ENCODE measurements at places on chromosomes 12 and 14.

- DNase-seq = no peak
These were observed 124.1 kb upstream of the RBM19 start for GRCh38 chr12:114090211-114090610.

- DNase-seq = no peak
These were observed 7.8 kb downstream of the ZFP36L1 start for GRCh38 chr14:68784978-68785533.

GRCh38 chr12:80709811-80710726, 2.6 kb downstream of the MYF6 start:
- DNase-seq = no peak

- no peak for DNase-seq
These were observed 28.2 kb upstream of the PEX5 start for GRCh38 chr12:7161327-7161726.

- no peak for DNase-seq
These were observed 427.5 kb upstream of the MIS18BP1 start for GRCh38 chr14:45680531-45680930.

DNA sequence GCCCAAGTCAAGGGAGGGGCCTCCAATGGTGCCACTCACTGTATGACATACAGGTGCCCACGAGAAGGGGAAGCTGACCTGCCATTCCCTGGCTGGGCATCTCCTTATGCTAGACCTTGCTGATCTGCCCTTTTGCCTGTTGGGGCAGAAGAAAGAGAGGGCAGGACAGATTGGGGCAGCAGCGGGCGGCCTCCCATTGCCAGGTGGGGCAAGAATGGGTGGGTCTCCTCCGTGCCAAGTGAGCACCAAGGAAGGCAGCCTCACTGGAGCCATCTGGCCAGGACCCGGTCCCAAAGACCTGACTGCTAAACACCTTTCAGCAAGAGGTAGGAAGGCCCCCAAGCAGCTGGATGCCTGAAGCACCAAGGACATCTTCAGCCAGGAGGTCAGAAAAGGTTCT, 50.5 kb downstream of the PLEKHG3 start:
- DNase-seq = no peak

DNA sequence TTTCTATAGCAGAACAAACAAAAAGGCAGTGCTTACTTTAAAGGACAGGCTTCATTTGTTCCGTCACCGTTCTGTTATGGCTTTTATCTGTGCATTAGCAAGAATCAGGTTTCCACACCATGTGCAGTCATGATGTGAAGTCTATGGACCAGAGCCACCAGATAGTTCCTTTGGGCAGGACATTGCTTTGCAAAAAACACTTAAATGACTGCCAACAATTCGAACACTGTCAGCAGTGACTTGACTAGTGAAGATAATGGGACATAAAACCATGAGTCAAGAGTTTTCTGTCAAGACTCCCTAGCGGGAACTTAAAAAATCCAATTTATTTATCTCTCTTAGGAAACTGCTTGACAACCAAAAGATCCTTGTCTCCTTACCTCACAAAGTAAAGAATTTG, 80.3 kb downstream of the NKX2-1 start:
- no peak for DNase-seq

DNA sequence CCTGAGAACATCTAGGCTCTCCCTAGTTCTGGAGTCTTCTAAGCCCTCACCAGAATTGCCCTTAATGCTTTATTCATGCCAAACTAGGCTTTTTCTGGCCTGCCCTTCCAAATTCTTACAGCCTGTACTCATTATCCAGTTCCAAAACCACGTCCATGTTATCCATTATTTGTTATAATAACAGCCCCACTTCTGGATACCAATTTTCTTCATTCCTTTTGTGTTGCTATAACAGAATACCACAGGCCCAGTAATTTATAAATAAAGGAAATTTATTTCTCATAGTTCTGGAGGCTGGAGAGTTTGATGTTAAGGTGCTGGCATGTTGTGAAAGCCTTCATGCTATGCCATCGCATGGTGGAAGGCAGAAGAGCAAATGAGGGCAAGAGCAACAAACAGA, 68.0 kb upstream of the AMIGO2 start:
- DNase-seq = no peak

DNA sequence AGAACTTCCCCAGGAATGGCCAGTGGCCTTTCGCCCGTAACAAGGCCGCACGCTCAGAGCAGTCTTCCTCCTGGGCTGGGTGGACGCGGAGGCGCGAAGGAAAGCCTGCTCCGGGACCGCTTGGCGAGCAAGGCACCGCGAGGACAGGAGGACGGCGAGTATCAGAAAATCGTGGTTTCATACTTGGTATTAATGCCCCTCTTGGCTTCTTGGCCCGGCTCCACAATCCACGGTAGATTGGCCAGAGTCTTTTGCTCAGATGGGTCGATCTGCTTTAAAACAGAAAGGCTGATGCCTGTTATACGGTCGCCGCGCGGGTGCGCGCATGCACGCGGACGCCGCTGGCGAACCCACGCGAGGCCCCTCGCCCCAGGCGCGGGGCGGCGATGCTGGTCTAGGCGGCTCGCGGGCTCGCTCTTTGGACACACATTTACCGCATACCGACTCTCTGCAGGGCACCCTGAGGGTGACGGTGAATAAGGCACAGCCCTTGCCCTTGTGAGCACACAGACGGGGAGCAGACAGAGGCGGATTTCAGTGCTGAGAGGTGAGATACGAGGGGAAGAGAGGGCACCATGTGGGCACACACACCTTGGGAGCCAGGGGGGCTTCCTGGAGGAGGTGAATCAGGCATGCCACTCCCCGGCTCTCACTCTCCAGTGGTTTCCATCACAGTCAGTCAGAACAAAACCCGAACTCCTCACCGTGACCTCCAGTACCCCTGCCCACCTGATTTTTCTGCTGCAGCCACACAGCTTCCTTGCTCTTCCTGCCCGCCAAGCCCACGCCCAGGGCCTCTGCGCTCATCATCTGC, 100.7 kb downstream of the APAF1 start:
- DNase-seq = peak; percentile 58

- DNase-seq = no peak
These were observed 25.8 kb downstream of the METAP2 start for GRCh38 chr12:95499772-95500171.

DNA sequence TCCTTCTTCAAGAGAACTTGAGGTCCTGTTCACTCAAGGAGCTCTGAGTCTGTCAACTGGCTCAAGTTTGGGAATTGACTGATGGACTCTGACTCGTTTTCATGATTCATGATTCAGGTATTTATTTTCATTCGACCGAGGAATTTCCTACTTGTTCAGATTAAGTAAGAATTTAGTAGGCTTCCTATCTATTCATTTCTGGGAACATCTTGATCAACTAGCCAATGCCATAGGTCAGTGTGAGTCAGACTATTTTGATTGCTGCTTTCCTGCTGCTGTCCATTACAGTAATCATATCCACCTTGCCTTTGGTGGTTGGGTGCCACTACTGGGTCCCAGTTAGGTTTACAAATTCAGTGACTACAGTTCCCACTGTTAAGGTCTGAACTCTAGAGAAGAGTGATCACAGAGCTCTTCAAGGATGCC, 6.1 kb downstream of the FAM186A start:
- DNase-seq = no peak

DNA sequence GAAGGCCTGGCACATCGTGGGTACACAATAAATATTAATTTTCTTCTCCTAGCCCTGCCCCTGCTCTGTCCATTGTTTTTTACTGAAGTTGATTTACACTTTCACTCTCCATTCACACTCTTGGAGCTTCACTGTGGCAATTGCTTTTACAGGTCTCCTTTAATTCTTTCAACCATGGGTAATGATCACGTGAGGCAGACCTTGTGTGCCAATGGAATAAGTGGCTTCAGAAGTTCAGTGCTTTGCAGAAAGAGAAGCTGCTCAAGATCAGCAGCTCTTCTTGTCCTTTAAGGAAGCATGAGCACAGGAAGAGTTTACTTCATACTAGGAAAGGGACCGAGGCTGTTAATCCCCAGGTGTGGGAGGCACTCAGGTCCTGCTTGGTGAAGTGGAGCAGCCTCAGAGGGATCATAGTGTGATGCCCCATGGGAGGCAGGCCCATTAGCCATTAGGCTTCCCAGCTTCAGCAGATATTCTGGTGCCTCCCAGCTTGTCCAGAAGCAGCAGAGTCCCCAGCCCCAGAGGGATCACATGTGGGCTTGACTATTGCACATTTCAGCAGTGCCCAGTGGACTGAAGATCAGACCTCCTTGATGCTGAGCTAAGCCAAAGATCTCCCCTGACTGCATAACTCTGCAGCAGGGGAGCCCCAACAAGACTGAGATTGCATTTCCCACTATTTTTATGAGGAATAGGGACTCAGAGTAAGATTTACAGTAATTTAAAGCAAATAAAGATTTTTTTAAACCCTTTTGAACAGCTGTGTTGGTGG, 5.0 kb upstream of the SLC35F4 start:
- DNase-seq = no peak

DNA sequence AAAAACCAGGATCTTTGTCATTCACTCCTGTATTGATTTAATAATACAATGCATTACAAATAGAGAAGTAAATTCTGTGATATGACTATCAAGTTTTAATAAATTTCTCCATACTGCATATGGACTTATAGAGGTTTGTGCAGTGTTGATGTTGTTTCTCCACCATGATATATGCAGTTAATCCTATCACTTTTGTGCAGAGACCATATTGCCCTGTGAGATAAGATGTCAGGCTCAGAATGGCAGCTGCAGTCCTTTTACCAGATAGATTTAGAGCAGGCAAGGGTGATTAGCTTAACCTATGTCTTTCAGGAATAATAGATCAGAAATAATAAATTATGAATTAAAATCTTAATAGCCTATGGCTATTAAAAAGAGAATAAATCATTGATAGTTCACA, 38.6 kb upstream of the KCNJ8 start:
- no peak for DNase-seq

DNA sequence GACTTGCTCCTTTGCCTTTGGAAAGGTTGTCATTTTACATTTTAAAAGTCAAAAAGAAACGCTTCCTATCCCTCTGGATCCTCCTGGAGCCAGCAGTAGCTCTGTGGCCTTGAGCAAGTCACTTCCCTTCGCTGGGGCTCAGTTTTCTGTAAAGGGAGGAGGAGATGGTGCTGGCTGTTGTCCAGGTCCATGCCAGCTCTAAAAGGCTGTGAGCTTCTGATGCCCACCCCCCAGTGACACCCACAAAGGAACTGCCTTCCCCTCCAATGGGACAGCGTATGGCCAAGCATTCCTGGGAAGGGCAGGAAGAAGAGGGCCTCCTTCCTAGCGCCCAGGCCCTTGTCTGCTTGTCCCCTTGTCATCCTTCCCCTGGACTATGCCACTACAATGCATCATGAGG, 81.5 kb downstream of the NTF3 start:
- DNase-seq = no peak

DNA sequence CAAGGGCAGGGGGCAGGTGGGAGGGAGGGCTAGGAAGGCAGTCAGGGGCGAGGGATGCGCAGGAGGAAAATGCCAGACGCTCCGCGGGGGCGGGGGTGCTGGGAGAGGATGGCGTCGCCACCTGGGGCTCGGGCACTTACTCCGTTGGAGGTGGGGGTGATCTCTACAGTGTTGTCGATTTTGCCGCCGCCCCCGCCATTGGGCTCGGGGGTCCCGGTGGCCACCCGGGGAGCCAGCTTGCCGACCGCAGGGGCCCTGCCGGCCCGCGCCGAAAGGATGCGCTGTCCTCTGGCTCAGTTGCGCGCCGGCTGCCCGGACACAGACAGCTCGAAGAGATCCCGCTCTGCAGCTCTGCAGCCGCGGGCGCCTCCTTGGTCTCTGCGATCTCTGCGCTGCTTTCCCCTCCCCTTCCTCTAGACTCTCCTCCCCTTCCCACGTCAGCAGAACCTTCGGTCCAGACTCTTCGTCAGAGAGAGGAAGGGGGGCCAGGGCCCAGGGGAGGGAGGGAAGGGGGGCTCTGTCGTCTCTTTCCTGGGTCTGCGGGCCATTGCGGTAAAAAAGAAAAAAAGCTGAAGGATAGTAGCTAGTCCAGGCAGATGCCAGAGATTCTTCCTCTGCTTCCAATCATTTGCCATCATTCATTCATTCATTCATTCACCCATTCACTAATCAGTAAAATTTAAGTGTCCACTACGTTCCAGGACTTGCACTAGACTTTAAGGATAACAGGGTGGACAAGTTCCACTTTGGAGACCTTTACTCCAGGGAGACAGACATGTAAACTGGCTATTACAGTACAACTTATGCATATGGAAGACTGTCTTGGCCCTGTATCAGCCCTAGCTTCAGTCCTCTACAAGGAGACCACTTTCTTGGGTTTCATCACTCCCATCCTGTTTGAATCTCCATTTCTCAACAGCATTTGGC, at the start of gene SLC22A17:
Gene SLC22A17, minus strand, starts transcription at position 382 of the 927 bp plus-strand sequence.
- DNase-seq = peak; percentile 59

- no peak for DNase-seq
These were observed 13.0 kb upstream of the ZNF410 start for GRCh38 chr14:73873660-73874059.

GRCh38 chr12:91380631-91381030, 198.0 kb upstream of the DCN start:
- DNase-seq = no peak

- no peak for DNase-seq
These were observed 33.2 kb downstream of the HSPB8 start for GRCh38 chr12:119211884-119212283.

DNA sequence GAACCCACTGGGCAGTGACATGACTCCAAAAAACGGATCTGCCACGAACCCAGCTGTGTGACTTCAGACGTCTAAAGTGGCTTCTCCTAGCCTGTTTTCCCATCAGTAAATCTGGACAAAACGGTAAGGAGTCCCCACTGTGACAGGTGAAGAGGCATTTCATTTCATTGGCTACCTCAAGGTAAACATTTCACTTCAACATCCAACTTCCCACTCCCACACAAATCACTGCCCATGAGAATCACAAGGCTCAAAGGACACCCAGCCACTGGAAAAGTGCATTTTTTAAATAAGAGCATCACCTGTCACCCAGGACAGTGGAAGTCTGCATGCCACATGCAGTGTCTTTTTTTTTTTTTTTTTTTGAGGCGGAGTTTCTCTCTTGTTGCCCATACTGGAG, 27.9 kb downstream of the HSP90AA1 start:
- no peak for DNase-seq

DNA sequence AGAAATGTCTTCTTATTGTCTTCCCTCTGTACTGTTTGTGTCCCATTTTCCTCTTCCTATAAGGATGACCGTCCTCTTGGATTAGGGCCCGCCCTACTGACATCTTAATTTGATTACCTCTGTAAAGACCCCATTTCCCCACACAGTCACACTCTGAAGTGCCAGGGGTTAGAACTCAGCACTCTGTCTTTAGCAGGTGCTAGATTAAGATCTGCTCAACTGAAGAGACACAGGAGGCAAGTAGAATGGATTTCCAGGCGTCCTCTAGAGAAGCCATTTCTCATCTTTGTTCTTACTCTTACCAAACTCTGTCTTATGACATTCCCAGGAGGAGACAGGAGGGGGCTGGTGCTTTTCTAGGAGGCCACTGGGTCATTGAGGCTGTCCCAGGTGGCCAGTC, 50.8 kb downstream of the VCPKMT start:
- DNase-seq = peak; percentile 26

- DNase-seq = no peak
These were observed 72.0 kb downstream of the LLPH start for GRCh38 chr12:66058554-66058953.

- DNase-seq = no peak
These were observed 11.9 kb downstream of the CD9 start for GRCh38 chr12:6212086-6212485.

Measured in stimulated activated CD8-positive, alpha-beta memory T cell treated with anti-CD3 and anti-CD28 coated beads, Interleukin-4, amount 100 ng/mL, for 48 hours (primary cell).